ENCODE measurements at places on chromosomes 5 and 9. TPM values are rescaled to one million over a fixed set of nuclear protein-coding genes. Genes with fewer than 3 reads are reported as not detected.

The MOB3B gene
- 15.9 TPM for polyA plus RNA-seq

The GDF9 gene
- not detected for polyA plus RNA-seq

DNA sequence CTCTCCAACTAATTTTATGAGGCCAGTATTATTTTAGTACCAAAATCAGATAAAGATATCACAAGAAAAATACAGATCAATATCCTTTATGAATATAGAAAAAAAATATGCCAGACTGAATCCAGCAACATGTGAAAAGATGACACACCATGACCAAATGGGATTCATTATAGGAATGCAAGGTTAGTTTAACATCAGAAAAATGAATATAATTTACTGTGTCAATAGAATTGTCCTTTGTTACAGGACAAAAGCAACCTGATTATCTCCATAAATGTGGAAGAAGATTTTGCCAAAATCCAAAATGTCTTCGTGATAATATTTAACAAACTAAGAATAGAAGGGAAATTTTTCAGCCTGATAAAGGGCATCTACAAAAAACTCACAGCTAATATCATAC lies 66.4 kb upstream of the DAB2 start:
- DNase-seq = no peak

DNA sequence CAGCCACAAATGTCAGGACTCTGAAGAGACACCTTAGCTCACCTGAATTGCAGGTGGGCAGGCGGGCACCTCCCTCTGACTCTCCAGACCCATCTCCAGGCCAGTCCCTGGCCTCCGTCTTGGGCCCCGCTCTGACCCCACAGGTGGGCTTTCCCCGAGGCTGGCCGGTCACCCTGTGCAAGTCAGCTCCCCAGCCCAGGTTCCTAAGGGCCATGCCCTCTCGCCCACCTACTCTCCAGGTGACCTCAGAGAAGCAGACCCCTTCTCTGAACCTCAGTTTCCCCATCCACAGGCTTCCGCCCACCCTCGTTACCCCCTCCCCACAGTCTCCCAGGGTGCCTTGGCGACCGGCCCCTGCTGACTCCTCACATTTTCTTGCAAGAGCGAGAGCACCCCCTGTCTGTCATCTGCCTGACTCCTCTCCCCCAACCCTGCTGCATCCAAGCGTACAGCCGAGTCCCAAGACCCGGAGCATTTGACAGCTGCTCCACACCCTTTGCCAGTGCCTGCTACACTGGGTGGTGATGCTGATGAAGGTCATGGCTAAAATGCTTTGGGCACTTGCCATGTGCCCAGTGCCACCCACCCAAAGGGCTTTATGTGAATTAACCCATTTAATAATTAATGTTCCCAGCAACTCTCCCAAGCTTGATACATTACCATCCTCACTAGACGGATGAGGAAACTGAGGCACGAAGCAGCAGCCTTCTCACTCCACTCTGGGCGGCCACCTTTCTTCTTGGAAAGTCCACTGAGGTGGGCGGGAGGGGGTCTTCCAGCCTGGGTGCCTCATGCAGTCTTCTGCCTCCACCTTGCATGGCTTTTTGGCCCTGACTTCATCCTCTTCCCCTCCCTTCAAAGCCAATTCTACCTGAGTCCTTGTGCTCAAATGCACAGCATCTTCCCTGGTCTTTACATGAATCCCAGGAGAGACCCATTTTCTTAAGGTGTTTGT lies 51.1 kb upstream of the ORM1 start:
- DNase-seq = no peak

DNA sequence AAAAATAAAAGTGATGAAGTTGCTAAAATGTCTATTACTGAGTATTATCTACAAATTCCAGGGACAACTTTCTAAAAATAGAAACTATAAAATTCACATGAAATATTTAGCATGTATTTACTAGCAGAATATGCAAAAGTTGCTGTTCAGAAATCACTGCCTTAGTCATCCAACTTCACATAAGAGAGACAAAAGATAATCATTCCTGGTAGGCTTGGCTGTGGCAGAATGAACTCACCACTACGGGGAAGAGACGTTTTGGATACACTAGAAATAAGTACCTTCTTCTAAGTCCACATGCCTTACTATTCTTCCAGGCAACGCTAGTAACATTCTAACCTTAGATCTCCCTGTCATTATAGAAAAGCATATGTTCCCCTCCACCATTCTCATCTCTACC lies 272.2 kb downstream of the BNC2 start:
- DNase-seq = no peak

DNA sequence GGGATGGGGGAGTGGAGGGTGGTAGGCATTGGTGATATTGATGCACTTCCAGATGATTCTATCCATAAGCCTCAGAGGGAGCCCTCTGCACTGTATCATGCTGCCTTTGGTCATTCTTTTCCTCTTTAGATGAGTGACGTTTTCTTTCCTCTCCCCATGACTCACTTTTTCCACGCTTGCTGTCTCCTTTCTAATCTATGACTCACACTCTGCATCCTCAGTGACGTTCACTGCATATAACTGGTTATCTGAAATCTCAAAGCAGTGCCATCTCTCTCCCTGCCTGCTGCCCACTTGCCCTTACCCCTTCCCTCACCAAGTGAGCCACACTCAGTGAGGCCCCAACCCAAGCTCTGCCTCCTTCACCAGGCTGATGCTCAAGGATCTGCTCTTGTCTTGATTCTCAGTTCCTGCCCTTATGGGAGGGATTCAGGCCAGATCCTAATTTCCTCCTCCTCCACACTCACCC lies 31.6 kb downstream of the PTGS1 start:
- no peak for DNase-seq

GRCh38 chr5:139014726-139015125 lies 139.6 kb upstream of the LRRTM2 start:
- DNase-seq = no peak

DNA sequence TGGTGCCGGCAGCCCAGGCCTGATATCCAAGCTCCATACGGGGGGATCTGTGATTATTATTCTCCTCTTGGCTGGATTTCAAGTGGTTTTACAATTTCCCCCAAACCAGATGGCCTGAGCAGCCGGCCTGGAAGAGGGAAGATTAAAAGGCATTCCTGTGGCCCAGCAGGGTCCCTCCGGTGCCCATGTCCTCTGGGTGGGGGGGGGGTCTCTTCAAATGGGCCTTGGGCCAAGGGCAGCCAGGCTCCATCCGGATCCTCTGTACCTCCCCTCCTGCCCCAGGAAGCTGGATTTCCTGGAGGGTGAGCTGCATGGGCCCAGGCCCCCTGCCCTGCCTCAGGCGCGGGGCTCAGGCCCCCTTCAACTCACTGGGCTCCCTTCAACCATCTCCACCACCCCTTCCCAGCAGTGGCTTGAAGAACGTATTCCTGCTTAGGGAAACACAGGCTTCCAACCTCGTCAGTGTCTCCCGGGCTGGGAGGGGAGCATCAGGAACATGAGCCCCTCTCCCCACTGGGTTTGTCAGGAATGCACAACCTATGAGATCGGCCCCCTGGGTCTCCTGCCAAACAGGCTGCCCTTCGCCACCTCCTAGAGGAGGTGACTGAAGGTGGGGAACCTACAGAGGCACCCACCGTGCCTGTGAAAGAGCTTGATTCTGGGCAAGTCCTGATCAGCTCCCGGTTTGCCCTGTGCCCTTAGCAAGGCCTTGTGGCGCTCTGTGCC lies 62.9 kb upstream of the ORM1 start:
- no peak for DNase-seq

All from naive B cell (primary cell).